ENCODE measurements at places on chromosomes 13 and 19.

GRCh38 chr19:55325172-55325571 is at the start of gene TMEM150B:
Gene TMEM150B (minus strand): TSS chr19:55325341. CDS start chr19:55321036, 4,305 bp downstream.
- no peak for DNase-seq

DNA sequence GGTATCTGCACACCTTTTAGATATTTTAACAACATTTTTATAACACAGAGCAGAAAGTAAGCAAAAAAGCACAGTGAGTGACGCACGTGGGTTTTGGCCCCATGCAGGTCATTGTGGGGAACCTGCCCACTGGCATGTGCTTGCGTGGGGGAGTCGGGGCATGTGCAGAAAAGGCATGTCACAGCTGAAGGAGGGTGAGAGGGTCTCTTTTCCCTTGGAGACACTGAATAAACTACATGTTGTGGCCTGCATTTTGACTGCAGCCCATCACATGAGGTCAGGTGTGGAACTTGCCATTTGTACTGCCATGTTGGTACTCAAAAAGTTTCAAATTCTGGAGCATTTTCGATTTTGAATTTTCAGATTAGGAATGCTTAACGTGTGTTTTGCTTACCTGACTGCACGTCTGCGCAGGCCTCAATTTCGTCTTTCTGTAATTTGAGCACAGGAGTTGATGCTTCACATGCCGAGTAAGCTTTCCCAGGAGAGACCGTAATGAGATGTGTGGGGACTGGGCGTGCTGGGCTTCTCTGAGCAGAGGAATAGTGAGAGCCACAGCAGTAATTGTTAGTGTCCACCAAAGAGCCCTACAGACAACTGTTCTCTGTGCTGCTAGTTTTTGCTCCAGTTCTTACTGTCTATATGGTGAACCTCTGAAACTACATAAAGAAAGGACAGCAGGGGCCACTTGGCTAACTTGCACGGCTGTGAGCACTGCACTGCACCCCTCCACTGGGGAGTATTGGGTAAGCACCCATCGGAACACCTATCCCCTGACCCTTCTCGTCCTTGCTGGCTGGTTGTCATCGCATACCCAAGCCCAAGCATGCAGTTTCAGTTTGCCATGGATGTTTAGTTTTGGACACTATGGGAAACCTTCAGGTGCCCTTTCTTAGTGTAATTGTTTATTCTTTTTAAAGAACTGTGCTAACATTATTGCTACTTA is 72.9 kb upstream of the GPR183 start:
- no peak for DNase-seq

DNA sequence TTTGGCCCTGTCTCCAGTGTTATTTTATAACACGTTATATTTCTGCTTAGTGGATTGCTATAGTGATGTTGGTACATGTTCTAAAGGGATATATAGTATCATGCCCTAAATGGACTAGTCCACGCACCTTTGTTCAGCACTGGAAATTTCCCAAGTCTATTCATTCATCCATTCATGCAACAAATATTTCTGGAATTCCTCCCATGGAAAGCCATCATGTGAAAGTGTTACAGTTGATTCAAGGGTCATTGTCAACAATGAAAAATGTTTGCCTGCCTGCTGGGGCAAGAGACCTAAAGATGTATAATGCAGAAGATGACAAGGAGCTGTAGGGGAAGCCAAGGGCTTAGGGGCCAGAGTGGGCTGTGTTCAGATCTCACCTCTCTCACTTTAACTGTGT is 10.8 kb upstream of the HSPH1 start:
- no peak for DNase-seq

DNA sequence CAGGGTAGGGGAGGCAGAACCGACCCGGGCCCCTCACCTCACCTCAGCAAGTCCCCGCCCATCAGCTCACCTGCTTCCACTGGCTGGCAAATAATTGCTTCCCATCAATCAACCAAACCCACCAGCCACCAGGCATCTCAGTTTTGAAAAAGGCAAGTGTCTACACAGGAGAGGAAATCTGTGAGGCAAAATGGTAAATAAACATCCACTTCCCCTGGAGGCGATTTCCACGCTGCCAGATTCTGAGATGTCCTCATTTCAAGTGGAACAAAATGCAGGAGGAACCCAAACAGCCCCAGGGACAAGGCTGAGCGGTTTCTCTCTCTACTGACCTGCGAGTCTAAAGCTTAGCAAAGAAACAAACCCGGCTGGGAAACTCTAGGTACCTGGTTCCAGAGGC is 117.5 kb downstream of the CRYL1 start:
- DNase-seq: no peak

DNA sequence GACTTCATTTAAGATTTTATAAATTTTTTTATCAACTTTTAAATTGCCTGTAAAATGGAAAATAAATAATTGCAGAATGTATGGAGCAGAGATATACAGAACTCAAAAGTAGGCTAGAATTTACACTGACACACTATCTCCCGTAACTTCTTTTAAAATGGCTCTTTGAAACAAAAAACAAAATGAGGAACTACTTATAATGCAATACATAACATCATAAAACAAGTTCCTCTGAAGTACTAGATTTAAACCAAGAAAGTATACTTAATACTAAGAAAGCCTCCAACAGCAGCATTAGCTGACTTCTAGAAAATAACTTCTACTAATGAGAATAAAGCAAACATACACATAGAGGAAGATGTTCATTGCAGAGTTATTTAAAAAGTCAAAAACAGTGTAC is 17.0 kb downstream of the RBM26 start:
- DNase-seq: no peak

DNA sequence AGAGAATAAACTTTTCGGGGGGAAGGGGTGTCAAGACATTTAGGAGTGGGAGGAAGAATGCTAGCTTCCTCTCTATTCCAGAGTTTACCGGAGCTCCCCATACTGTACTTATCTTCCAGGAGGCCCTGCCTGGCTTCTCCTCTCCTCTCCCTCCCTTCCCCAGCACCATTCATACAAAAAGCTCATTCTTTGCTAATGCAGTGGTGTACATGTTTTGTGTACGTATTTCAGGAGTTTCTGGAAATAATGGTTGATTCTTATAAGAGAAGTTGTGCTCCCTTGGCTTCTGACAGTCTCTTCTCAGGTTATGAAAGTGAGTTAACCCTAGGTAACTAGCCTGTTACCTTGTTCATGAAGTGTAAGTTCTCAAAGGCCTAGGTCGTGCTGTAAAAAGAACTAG is 7.1 kb downstream of the SAMD4B start:
- DNase-seq: no peak

DNA sequence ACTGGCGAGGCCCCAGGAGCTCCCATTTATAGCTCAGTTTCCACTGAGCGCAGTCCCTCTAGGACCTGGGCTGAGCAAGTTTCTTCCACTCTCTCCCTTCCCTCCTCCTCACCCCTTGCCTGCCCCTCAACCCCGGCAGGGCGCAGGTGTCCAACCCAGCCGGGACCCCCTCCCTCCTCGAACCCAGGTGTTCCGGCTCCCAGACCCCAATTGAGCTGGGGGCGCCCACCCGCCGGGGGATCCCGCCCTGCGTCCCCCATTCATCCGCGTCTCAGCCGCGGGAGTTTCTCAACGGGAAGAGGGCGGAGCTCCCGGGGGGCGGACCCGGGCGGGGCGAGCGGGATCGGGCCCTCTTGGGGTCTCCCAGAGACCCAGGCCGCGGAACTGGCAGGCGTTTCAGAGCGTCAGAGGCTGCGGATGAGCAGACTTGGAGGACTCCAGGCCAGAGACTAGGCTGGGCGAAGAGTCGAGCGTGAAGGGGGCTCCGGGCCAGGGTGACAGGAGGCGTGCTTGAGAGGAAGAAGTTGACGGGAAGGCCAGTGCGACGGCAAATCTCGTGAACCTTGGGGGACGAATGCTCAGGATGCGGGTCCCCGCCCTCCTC is at the start of gene KIRREL2:
KIRREL2 (plus strand) TSS at position 366 of the 604 bp plus-strand sequence; CDS start at position 575, 209 bp downstream.
- peak; percentile 32 for DNase-seq

DNA sequence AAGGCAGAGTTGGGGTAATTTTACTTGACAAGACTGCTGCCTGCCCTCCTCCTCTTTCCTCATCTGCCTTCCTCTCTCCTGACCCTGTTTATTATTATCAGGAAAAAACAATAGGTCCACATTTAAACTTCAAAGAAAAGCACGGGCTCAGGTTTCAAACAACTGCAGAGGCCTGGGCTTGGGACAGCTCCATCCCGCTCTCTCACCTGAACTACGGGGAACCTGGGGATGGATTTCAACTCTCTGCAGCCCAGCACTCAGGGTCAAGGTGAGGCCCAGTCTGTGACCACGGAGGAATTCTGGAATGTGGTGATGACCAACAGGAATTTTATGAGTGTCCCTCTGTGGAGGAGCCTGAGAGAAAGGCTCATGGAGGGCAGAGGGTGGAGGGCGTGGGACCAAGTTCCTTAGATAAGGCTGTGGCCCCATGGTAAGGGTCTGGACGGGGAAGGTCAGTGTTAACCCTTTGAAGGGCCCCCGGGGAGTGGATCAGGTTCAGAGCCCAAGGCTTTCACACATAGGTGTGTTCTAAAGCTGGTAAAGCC is 220.8 kb upstream of the MAB21L1 start:
- DNase-seq: no peak

DNA sequence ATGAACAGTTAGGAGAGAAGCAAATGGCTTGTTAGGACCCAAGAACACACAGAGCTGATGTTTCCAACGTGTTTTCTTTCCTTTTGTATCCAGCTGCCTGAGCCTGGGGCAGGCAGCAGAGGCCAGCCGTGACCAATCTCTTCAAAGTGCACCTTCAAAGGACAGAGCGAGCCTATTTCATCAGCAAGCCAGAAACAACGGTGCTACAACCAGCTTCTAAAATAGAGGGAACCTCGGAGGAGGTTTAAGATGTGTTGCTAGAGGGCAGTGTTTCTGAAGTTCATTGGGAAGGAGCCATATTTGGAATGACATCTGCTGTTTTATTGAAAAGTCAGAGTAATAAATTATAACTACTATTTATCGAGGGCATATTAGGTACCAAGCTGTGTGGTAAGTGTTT is 56.2 kb upstream of the RFC3 start:
- no peak for DNase-seq
